ENCODE measurements at places on chromosomes 4 and X. TPM values are rescaled to one million over a fixed set of nuclear protein-coding genes. Genes with fewer than 3 reads are reported as not detected.
A peak's percentile ranks its signal among the peaks of the same experiment; 100 is the strongest.

The FAM47A gene
- not detected for total RNA-seq

The HS3ST1 gene
- 0.07 TPM for total RNA-seq

The BEND2 gene
- not detected for total RNA-seq

GRCh38 chr4:182177166-182177565 is 66.0 kb upstream of the TENM3 start:
- no peak for DNase-seq

DNA sequence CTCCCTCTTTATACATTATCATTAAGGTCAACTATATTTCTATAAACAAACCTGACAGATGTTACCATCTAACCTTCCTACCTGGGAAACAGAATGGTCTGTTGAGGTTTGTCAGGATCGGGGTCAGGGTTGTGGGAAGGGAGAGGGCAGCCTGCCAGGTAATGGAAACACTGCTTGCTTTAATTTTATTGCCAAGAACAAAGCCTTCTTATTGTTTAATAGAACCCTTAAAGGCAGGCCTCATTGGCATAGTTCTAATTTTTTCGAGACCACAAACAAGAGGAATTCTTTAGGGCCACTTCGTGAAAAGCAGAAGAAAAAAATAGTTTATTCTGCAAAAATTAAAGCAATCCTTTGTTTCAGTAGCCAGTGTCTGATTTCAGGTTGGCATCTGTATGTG is 113.2 kb downstream of the MID1 start:
- no peak for DNase-seq

GRCh38 chr4:89737888-89738287 is 99.1 kb downstream of the SNCA start:
- no peak for DNase-seq

DNA sequence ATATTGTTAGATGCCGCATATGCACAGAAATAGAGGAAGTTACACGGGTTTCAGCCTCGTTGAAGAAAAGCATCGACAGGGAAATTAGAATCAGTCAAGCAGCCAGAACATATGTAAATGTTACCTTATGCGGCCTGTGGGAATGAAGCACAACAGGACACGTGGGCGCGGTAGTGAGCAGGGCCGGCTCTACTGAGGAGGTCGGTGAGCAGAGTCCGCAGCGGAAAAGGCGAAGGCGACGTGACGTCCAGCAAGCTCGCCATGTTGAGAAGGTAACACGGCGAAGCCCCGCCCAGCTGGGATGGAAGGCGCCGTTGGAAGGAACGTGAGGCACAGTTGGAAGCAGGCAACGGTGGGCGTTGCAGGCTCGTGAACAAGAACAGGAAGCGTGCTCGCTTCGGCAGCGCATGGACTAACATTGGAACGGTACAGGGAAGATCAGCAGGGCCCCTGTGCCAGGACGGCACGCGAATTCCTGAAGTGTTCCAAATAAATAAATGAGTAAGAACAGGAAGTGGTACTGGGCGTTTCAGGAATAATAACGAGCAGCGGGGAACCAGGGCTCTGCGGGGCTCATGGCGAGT is 54.6 kb downstream of the MTNR1A start:
- DNase-seq, result no peak

GRCh38 chr4:109494563-109494962 is 60.9 kb downstream of the SEC24B start:
- no peak for DNase-seq

GRCh38 chr4:142567199-142567598 is 278.9 kb downstream of the INPP4B start:
- peak; percentile 6 for DNase-seq
